ENCODE measurements at places on chromosomes 6 and 20.

- DNase-seq = no peak
These were observed 750 bp upstream of the PAK5 start for GRCh38 chr20:9839626-9840025.

DNA sequence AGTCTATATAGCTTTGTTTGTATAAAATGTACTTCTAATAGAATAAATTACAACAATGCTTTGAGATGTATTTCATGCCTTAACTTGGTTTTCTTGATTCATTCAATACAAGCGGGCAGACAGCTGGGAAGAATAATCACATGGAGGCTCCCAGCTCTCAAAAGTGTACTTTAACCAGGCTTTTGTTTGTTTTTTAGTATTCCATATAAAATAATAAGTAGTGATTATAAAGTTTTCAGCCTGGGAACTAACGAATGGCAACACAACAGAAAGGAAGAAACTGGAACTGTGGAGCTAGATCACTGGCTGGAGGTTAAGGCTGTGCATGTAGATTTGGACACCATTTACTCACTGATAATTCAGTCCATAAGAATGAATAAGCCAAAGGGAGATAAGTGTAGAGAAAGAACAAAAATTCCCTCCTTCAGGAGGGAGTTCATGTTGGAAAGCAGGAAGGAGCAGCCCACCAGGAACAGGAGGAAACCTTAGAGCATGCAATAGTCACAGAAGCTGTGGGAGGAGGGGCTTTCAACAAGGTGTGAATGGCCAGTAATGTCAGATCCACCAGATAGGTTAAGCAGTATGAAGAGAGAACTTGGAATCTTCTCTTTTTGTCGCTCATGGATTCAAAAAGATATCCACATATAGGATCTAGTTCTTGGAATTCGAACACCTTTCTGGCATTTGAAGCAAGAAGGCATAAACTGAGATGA, 41.2 kb upstream of the SLC35D3 start:
- no peak for DNase-seq

GRCh38 chr6:35752330-35752729, 15.5 kb downstream of the ARMC12 start:
- no peak for DNase-seq

DNA sequence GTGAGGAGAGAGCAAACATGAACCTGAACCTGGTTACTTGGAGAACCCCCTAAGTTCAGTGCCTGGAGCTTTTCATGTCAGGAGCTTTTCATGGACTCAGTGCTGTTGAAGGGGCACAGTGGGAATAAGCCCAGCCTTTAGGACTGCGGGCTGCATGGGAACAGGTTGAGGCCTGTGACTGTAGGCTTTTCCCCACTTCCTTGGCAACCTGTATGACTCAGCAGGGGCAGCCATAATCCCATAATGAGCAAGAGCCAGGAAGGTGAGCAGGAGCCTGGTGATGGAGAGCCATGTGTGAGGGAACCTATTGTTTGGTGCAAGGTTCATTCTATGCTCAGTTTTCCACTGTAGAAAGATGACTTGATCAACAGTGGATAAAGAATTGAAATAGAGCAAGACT, 23.4 kb downstream of the MEP1A start:
- DNase-seq = no peak

GRCh38 chr6:112008482-112008881, 45.4 kb upstream of the CCN6 start:
- no peak for DNase-seq

DNA sequence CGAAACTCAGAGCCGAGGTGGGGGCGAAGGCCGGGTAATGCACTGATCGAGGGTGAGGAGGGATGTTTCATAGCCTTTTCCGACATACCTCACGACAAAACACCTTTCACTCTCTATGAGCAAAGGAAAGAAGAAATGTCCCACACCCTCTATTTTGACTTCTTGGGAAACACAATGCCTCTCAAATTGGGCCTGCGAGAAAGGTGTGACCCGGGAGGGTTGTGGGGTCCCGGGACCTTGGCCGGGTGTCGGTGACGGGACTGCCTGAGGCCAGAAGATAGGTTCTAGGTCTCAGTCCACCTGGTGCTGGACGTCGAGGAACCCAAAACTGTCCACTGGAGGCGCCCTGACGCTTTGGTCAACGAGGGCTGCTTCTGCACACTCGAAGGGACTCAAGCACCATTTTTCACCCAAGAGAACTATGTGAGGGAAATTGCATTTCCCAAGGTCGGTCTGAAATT, 41.1 kb upstream of the OSTM1 start:
- no peak for DNase-seq

GRCh38 chr6:118103381-118104146, 196.5 kb downstream of the SLC35F1 start:
- no peak for DNase-seq

- DNase-seq = no peak
These were observed 25.0 kb downstream of the IL22RA2 start for GRCh38 chr6:137148306-137149034.

DNA sequence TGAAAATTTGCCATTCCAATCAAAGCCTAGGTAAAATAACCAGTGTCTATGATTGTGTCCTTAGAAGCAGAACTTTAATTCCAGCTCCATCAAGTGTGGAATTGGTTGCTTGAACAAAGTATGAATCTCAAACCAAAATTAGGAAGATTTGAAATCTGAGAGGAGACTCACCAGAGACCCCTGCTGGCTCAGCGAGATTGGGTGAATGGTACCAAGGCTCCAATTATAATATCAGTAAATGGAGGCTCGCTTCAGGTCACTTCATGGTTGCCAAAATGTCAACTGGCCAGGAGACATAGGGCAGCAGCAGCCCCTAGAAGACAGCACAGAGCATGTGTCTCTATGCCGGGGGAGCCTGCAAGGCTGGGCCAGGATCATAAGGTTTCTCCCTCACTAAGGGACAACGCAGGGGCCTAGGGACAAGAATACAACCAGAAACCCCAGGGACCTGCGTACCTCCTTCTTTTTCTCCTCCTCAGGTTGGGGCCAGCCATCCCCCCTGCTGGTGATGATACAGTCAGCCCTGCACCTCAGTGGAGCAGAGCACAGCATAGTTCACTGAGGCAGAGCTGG, 14.0 kb downstream of the RBL1 start:
- DNase-seq = no peak

DNA sequence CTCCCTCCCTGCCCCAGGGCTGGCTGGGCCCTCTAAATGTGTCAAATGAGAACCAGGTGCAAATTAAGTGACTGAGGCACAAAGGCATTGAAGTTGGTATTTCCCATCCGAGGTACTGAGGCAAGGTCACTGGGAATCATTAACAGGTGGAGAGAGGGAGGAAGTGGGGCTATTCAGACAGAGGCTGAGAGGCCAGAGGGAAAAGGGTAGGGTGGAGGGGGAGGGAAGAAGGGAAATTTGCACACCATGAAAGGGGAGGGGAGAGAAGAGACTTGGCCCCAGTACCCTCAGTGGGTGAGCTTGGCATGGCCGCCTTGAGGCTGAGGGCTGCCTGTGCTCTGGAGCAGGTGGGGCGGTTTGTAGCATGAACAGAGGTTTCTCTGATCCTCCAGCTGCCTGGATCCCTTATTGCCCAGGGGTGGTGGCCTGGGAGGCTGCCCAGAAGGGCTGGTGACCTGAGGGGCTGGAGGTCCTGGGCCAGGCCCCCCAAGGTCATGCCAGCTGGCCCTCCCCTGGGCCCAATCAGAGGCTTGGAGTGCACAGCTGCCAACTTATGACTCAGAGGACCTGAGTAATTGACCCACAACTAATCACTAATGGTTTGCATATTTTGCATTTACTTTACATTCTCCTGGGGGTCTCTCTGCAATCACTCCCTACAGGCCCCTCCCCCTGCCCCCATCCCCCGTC, 40.3 kb upstream of the ZFAND3 start:
- DNase-seq = no peak

GRCh38 chr6:11493974-11494373, 43.6 kb upstream of the TMEM170B start:
- no peak for DNase-seq

DNA sequence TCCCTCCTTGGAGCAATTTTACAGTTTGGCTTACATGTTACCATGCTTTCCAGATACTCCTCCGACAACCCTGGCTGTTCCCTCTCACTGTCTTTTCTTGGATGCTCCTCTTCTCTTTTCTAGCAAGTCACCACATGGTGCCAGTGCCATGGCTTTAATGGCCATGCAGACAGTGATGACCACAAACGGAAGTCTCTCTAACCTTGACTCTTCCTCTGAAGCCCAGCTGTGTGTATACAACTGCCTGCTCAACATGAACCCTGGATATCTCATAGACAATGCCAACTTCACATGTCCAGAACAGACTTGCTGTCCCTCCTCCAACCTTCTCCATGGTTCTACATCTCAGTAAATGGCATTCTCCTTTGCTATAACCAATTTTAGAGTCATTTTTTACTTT, 49.8 kb upstream of the NEDD9 start:
- DNase-seq = no peak

Data from fibroblast of skin of left biceps (primary cell).